Suprapubic skin (tissue), 4 donors: ENCODE measurements at places on chromosomes 12 and 14. TPM values are rescaled to one million over a fixed set of nuclear protein-coding genes. Genes with fewer than 3 reads are reported as not detected.
A peak's percentile ranks its signal among the peaks of the same experiment; 100 is the strongest.

GRCh38 chr12:113665457-113665856 is 193.8 kb upstream of the LHX5 start:
- DNase-seq = no peak

GRCh38 chr12:109239179-109239578 is 69.9 kb downstream of the FOXN4 start:
- DNase-seq = no peak

The FICD gene
- total RNA-seq = 2.3 TPM

- no peak for DNase-seq
Observed at GRCh38 chr14:79588398-79588797, 622.9 kb downstream of the DIO2 start.

The FSCB gene
- total RNA-seq = not detected

GRCh38 chr14:67392123-67392522 is 19.8 kb downstream of the PLEK2 start:
- no peak for DNase-seq

The KLHDC1 gene
- 19.9 TPM for total RNA-seq

The ERP27 gene
- 0.91 TPM for total RNA-seq

- DNase-seq = no peak
Observed at GRCh38 chr14:61104358-61104757, 123.3 kb downstream of the SLC38A6 start.

- DNase-seq = peak; percentile 78
Observed at GRCh38 chr14:53152184-53152886, 788 bp downstream of the DDHD1 start.

- DNase-seq = no peak
Observed at GRCh38 chr12:79233341-79233781, 368.8 kb downstream of the SYT1 start.

The DPPA3 gene
- not detected for total RNA-seq

DNA sequence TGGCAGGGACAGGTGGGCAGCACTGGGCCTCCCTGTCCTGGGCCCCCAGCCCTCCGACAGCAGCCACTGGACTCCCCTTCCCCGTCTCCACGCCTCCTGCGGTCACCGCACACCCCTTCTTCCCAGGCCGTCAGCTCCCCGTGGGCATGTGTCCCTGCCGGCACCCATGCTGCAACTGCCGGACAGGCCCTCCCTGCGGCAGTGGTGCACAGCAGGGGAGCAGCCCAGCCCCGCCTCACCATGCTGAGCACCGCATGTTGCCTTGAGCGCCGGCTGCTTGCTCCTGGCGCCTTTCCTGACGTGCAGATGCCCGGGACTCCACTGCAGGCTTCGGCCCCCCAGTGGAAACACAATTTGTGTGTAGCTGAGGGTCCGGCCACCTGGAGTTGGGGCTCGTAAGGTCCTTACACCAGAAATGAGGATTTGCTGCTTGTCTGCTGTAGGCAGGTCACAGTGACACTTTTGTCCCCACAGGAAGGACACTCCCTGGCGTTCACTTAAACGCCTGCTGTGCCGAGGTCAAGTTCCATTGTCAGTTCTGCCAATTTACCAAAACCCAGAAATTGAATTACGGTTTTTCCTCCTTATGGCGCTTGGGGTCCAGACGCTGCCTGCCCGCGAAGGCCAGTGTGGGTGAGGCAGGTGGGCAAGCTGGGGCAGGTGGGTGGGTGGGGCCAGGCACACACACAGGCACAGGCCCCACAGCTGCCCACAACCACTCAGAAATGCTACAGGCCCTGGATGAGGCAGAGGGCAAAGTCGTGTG is 28.2 kb upstream of the MMP17 start:
- DNase-seq = no peak

- no peak for DNase-seq
Observed at GRCh38 chr12:112962561-112962960, 15.8 kb upstream of the OAS2 start.
